ENCODE measurements at places on chromosomes 12 and 14.

- DNase-seq = no peak
Measured at GRCh38 chr14:55589171-55589570, 9.2 kb downstream of the KTN1 start.

GRCh38 chr12:10372559-10372958 is 17.3 kb downstream of the KLRK1 start:
- no peak for DNase-seq

GRCh38 chr14:50087341-50088116 is 28.8 kb downstream of the VCPKMT start:
- no peak for DNase-seq

GRCh38 chr12:78062786-78063185 is 232.1 kb downstream of the NAV3 start:
- DNase-seq = no peak

DNA sequence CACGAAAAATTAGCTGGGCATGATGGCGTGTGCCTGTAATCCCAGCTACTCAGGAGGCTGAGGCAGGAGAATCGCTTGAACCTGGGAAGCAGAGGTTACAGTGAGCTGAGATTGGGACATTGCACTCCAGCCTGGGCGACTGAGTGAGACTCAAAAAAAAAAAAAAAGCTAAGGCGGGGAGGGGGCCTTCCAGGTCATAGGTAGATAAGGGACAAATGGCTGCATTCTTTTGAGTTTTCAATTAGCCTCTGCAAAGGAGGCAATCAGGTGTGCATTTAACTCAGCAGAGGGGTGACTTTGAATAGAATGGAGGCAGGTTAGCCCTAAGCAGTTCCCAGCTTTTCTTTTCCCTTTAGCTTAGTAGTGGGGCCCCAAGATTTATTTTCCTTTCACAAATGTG is 743 bp upstream of the AACS start:
- no peak for DNase-seq

- DNase-seq = no peak
Measured at GRCh38 chr12:92854344-92854743, 74.8 kb downstream of the EEA1 start.

DNA sequence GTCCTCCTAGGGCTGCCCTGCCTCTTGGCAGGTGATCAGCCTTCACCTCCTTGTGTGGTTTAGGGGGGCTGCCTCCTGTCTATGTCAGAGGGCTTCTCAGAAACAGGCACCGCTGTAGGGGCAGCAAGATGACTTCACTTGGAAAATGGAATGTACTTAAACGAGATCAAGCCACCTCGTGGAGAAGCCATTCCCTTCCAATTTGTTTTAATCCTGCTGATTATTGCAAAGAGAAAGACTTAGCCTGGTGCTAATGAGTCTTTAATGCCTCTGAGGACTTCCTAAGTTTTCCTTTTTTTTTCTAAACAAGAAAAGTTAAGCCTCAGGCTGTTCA is 62.3 kb upstream of the RFLNA start:
- no peak for DNase-seq

- DNase-seq = no peak
Measured at GRCh38 chr12:13905794-13906193, 75.6 kb downstream of the GRIN2B start.

DNA sequence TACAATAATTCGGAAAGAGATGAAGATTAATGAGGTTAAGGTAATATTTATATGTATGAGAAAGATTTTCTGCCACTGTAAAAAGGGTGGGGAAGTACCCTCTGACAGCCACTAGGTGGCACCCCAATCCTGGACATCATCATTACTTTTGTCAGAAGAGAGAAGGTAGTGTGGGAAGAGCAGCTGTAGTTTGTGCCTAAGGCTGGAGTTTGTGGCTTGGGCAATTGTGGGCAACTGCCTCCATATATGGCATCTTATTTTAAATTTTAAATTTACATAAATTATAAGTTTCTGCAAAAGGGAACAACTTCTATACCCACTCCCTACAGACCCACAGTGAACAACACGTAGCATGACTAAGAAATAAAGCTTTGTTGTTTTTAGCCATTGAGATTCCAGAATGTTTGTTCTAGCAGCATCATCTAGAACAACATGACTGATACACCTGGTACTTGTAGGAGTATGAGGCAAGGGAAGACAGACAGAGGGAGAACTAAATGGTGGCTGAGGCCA is 34.4 kb upstream of the SYCP3 start:
- DNase-seq = peak; percentile 19

GRCh38 chr12:65902500-65902899 is 78.2 kb downstream of the HMGA2 start:
- DNase-seq = no peak

- no peak for DNase-seq
Measured at GRCh38 chr12:41681898-41682297, 462.8 kb downstream of the GXYLT1 start.

DNA sequence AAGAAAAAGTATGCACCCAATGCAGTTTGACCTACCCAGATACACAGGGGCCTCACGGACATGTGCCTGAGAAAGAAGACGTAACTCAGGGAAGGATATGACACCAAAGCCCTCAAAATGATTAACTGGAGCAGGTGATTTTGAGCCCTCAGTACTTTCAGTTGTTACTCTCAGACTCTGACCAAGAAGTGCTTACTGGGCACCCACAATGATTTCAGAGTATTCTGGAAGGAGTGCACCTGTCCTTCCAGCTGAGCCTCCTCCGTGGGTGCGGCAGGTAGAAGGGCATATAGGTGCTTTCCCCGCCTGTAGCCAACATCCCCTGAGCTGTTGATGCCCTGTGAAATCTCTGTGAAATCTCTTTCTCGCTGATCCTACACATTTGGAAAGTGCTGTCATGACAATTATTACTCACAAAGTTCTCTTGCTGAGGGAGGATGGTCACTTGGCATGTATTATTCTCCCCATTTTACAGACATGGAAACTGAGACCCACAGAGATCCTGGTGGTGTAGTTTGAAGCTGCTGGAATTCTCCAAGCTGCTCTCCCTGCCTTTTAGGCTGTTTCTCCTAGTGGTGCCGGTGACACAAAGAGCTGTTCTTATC is 154.3 kb upstream of the CCND2 start:
- no peak for DNase-seq

GRCh38 chr14:105492971-105493871 is 2.2 kb downstream of the TEDC1 start:
- no peak for DNase-seq

DNA sequence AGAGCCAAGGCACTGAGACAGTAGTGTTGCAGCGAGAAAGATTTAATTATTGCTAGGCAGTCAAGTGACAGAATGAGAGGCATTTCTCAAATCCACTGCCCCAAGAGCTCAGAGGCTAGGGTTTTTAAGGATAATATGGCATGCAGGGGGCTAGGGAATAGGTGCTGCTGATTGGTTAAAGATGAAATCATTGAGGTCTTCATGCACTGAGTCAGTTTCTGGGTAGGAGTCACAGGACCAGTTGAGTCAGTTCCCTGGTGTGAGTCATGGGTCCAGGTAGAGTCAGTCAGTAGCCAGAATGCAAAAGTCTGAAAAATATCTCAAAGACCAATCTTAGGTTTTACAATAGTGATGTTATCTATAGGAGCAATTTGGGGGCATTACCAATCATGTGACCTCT is 323.8 kb downstream of the RGS6 start:
- DNase-seq = no peak
